Endothelial cell (in vitro differentiated cells): ENCODE measurements at places on chromosomes 5 and 9.

DNA sequence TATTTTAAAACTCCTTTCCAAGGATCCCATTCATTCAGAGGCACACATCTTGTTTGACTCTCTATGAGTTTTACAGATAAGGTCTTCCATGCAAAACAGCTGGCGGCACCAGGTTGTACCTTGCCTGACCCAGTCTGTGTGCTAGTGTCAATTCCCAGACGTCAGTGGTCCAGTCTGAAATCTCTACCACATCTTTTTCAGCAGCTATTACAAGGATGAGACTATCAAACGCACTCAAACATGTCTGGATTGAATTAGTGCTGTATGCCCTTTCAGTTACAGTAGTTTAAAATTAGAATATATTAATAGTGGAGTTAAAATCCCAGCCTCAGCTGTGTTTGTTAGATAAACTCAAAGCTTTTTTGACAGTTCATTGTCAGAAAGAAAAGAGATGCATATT is 11.7 kb downstream of the CDC14B start:
- no peak for DNase-seq

GRCh38 chr5:135034236-135034962 is 371 bp upstream of the PITX1 start:
- DNase-seq, result no peak

DNA sequence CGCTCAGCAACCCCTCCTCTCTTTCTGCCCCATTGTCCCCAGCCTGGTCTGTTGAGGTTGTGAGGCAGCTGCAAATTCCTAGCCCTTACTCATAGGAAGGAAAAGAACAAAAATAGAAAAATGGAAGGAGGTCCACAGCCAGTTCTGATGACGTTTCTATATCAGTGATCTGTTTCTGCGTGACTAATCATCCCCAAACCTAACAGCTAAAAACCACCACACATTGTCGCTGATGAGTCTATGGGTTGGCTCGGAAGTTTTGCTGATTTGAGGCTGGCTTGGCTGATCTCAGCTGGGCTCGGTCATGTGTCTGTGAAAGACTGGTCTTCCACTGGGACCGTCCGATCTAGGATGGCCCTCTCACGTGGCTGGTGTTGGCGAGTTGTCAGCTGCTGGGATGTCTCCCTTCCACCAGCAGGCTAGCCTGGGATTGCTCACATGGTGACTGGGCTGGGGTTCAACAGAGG is 200.6 kb upstream of the ZNF618 start:
- no peak for DNase-seq

DNA sequence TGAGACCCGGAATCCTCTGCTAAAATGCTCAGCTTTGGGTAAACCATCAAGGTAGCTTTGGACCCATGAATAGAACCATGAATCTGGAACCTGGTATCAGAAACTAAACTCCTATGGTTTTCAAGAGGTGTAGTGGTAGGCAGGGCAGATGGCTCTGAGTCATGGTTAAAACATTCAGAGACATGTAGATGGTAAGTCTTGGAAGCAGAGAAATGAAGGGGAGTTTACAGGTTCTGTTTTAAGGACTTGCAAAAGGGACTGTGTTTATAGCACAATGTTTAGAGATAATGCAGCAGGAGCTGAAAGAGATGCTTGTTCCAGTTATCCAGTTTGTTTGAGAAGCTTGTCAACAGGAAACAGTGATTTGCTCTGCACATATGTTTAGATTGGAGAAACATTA is 36.0 kb upstream of the FBN2 start:
- no peak for DNase-seq

DNA sequence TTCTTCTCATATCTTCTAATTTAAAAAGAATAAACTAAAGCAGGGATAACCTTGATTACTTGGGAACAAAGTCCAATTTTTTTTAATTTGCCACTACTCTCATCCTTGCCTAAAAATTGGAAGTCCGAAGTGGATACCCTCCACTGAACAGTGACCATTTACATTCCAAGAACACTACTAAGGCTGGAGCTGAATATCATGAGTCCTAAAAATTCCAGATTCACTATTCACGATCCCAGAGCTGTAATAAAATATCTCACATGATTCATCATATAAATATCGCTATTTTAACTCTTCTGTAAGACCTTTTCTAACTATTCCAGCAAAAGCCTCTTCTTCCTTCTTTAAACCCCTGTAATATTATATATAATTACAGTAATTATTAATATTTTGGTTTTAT is 57.4 kb downstream of the ATPSCKMT start:
- no peak for DNase-seq

DNA sequence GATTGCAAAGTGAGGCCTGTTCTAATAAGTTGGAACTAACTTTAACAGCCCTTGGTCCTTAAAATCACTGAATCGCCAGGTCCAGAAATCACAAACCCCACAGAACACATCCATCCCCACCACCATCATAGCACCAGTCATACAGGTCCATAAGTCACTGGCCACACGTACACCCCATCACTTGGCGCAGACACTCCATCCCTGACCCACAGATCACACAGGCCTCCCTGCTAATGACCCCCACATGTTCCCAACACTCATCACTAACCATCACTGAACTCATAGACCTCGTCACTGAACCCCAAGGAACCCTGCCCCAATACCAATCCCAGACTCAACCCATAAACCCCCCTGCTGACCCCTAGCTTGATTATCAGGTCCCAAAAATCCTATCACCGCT is 41.2 kb upstream of the ZNF300 start:
- DNase-seq, result no peak

GRCh38 chr9:90088434-90088833 is 483.6 kb downstream of the GADD45G start:
- DNase-seq, result no peak

GRCh38 chr5:6321078-6321477 is 57.3 kb downstream of the MED10 start:
- no peak for DNase-seq
